Forelimb muscle (tissue), 1 donor: ENCODE measurements at places on chromosomes 11 and 22. TPM values are rescaled to one million over a fixed set of nuclear protein-coding genes. Genes with fewer than 3 reads are reported as not detected.

Gene MFRP
- not detected for polyA plus RNA-seq

Gene ZMAT5
- 18.0 TPM for polyA plus RNA-seq

DNA sequence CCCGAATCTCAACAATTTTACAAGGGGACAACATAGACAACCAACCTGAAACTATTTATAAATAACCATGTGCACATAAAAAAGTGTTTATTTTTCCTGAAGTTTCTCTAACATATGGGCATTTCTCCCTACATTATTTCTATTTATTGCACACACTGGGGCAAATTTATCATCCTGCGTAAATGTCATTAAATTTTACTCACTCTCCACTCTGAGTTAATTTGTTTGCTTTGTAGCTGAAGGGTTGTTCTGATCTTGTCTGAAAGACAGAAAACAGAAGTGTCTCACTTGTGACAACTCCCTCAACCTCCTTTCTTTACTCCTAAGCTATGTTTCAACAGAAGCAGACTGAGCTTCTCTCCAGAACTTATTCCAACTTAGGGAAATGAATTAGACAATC, 194.2 kb downstream of the HIPK3 start:
- DNase-seq: no peak

DNA sequence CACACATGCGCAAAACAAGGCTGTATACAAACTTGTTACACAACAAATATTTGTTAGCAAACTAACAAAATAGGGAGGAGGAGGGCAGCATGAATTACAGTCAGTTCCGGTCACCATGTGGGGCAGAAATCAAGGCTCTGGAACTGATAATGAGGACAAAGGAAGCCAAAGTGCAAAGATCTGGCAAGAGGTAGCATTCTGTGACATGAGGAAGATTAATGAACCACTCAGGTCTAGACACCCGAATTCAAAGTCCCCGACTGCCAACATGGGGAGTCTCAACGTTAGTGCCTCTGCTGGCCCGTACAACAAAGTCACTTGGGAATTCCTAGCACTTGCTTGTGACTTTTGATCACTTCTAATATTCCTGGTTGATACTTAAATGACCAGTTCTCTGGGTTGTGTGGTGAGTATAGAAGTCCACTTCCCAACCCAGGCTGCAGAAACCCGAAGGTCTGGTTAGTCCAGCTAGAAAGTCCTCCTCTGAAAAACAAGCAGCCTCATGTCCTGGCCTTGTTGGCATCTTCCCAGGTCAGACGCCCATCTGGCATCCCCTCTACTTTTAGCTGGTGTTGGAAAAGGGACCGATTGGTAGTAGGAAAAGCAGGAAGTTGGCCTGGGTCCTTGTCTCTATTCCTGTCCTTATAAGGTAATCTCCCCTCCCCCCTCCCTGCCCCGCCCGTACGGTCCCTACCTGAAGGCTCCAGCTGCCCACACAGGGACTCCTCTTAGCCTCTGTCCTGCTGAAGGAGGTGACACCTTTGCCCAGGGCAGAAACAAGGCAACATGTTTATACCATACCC, 1.6 kb downstream of the SUN2 start:
- no peak for DNase-seq

- DNase-seq: no peak
Observed at GRCh38 chr22:21937041-21937820, 15.4 kb downstream of the PPM1F start.
